Mucosa of gallbladder (tissue), 1 donor: ENCODE measurements at places on chromosomes 1 and 21. TPM values are rescaled to one million over a fixed set of nuclear protein-coding genes. Genes with fewer than 3 reads are reported as not detected.

OR2L8 gene
- total RNA-seq, result not detected

TATDN3 gene
- total RNA-seq, result 10.1 TPM

DNA sequence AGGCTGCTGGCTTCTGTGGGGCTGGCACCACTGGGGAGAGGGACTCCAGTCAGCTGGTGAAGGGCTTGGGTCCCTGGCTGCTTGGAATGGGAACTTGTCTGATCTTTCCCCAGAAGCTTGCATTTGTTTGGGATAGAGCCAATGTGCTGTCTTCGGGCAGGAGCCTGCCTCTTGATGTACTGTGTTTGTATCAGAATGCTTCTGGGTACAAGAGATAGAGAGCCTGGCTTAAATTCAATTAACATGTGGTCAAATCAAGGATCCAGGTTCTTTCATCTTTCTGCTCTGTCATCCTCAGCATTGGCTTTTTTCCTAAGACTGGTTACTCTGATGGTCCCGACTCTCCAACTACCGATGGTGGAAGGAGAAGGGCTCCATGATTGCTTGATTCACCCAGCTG is 16.0 kb upstream of the PROK1 start:
- DNase-seq, result no peak

GRCh38 chr1:27109103-27109822 is 45.7 kb downstream of the SLC9A1 start:
- DNase-seq, result no peak

- no peak for DNase-seq
These were observed 6.5 kb downstream of the CTRC start for GRCh38 chr1:15444468-15445389.

GRCh38 chr21:46113497-46114176 is 15.7 kb downstream of the COL6A2 start:
- no peak for DNase-seq

DNA sequence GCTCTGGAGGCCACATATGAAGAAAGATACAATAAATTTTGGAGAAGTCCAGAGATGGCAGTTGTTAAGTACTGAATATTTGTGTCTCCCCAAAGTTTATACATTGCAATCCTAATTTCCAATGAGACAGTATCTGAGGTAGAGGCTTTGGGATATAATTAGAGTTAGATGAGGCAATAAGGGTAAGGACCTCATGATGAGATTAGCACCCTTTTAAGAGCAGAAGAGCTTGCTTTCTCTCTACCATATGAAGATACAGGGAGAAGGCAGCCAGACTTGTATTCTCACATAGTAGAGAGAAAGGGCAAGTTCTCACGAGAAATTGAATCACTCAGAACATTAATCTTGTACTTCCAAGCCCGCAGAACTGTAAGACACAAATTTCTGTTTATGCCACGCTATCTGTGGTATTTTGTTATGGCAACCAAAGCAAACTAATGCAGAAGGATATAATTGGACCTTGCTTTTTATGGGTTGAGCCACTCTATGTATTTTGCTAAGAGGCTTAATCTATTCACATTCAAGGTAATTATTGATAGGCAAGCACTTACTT is 430.1 kb downstream of the KCNT2 start:
- DNase-seq, result no peak
